Suppressor macrophage treated with lipopolysaccharide for 4 hours (primary cell): ENCODE measurements at places on chromosomes 11 and 22.

DNA sequence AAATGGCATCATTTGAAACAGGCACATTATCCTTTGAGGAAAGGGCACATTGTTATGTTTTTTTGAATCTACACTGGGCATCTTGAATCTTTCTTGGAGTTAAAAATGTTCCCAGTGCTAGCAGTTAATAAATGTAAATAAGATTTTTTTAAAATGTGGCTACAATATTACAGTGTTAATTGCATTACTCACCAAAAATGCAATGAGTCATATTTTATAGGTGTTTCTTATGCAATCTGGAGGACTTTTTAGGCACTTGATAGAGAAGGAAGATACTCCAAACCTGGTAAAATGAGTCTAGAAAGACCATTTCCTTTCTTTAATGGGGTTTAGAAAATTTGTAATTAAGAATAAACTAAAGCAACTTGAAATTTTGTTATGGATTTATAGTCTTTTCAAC is 238.0 kb downstream of the METTL15 start:
- DNase-seq: no peak

DNA sequence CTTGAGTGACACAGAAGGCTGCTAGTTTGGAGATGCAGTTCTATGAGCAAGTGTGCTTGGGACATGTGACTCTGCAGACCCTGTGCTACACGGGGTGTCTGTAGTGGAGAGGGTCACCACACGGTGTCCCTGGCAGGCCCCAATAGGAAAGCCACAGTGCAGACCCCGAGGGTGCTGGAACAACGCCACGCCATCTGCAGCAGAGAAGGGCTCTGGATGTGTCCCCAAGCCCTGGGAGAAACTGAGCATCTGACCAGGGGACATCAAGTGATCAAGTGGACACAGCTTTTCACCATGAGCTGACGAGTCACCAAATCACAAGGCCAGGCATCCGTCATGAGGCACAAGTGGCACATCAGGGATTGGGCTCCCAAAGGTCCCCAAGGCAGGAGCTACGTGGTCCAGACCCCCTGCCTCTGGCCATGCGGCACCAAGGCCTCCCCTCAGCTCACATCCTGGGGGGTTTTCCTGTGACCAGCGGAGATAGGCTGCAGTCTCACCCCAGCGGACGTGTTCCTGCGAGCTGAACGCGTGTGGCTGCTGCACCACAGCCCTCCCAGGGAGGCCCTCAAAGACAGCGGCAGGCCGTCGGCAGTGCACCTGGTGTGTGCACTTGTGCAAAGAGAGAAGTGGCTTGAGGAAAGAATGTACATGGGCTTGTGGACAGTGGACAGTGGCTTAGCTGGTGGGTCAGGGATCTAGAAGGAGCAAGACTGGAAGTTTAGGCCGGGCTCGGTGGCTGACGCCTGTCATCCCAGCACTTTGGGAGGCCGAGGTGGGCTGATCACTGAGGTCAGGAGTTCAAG is 96.7 kb downstream of the RPS6KA4 start:
- peak; percentile 24 for DNase-seq

DNA sequence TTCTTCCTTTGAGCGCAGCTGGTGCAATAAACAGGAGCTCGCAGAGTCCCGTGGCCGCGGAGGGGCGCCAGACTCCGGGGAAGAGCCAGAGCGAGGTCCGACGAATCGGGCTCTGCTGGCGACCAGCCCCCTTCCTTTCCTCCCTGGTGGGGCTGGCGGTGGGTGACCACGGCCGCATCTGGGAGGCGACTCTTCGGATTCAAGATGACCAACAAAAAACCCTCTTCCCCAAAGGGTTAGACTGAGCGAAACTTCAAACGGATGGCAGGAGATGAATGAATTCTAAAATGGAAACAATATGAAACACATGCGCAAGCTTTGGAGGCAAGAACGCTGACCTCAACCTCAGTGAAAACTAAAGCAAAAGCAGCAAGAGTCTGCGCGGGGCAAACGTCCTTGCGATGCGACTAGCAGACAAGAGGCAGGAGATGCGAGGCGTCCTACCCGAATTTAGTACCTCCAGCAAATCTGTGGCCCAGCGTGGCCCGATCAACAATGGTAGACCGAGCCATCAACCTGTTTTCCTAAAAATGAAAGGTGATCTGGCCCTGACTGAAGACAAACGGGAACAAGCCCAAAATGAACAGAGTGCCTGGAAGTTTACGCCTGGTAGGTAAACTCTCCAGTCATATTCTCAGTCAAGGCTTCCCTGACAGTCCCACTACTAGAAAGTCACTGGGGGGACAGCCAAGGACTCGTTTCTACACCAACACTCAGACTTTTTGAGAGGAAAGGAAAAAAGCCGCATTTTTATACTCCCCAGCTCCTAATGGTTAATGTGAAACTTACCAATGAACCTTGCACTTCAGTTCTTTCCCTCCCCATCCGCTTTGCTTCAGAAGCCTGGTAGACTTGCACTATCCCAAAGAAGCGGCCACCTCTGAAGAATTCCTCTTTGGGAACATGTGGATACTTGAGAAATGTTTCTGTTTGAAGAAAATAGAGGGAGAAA is 11.6 kb downstream of the MMP3 start:
- DNase-seq: peak; percentile 31

- no peak for DNase-seq
Measured at GRCh38 chr11:10268746-10269488, 25.1 kb downstream of the SBF2 start.

GRCh38 chr11:110631551-110631950 is 80.7 kb downstream of the ARHGAP20 start:
- no peak for DNase-seq

- DNase-seq: peak; percentile 78
Measured at GRCh38 chr11:57787920-57788702, 26.5 kb downstream of the CTNND1 start.

GRCh38 chr11:102006835-102007566 is 40.2 kb upstream of the CFAP300 start:
- no peak for DNase-seq

DNA sequence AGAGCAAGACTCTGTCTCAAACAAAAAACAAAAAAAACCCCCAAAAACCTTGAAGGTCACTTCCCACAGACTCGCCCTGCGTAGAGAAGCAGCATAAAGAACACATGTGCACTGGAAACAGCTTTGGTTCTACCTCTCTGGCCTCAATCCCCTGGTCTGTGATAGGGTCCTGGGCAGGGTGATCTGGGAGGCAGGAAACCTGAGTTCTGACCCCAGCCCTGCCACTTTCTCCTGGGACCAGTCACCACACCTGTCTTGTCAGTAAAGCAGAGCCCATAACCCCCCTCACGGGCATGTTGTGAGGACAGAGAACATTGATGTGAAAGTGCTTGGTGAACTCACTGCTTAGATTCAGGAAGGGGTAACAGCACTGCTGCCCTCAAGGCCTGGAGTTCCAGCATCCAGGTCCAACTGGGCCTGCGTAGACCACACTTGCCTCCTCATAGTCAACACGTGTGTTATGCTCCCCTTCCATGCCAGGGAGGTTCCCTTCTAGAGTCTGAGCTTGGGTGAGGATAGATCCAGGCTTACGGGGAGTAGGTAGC is 11.4 kb downstream of the UCP2 start:
- DNase-seq: no peak

- DNase-seq: no peak
Measured at GRCh38 chr11:1171985-1172728, 14.4 kb downstream of the MUC5AC start.

DNA sequence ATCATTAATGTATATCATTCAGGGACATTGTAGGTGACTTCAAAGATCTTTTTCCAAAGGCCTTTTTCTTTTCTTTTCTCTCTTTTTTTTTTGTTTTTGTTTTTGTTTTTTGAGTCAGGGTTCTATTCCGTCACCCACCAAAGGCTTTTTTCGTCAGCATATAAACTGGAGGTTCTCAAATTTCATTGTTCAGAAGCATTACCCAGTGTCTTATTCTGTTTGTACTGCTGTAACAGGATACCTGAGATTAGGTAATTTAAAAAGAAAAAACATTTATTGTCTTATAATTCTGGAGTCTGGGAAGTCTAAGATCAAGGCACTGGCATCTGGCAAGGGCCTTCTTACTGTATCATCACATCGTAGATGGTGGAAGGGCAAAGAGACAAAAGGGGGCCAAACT is 6.4 kb upstream of the SYT9 start:
- DNase-seq: no peak

DNA sequence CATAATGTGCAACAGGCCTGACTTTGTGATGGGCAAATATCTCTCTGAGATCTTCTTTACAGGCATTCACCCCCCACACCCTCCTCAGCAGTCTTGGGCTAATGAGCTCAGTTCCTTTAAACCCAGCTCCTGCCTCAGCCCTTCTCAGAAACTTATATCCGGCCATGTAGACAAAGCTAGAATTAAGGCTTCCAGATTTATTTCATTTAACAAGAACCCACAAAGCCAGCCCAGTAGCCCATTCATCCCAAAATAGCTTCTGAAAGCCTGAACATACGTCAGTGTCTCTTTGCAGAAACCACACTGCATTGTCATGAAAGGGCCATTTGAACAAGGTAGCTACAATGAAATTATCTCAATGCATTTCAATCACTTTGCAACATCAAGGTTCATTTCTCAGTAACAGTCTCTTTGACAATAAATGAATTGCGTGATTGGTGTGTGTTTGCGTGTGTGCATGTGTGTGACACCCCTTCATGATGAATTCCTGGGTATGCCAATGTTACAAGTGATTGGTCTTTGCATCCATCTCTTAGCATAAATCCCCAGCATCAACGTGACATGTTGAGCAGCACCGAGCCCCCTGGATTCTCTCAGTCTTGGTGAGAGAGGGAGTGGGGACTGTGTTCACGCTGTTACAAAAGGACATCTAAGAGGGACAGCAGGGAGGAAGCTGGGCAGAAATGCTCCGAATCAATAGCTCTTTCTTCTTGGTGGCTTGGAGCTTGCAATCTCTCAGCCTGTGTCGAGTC is 299.6 kb downstream of the KIRREL3 start:
- DNase-seq: no peak

- DNase-seq: no peak
Measured at GRCh38 chr11:118047749-118048148, 29.1 kb upstream of the TMPRSS4 start.

GRCh38 chr22:27535452-27535851 is 266.1 kb downstream of the MN1 start:
- DNase-seq: no peak

DNA sequence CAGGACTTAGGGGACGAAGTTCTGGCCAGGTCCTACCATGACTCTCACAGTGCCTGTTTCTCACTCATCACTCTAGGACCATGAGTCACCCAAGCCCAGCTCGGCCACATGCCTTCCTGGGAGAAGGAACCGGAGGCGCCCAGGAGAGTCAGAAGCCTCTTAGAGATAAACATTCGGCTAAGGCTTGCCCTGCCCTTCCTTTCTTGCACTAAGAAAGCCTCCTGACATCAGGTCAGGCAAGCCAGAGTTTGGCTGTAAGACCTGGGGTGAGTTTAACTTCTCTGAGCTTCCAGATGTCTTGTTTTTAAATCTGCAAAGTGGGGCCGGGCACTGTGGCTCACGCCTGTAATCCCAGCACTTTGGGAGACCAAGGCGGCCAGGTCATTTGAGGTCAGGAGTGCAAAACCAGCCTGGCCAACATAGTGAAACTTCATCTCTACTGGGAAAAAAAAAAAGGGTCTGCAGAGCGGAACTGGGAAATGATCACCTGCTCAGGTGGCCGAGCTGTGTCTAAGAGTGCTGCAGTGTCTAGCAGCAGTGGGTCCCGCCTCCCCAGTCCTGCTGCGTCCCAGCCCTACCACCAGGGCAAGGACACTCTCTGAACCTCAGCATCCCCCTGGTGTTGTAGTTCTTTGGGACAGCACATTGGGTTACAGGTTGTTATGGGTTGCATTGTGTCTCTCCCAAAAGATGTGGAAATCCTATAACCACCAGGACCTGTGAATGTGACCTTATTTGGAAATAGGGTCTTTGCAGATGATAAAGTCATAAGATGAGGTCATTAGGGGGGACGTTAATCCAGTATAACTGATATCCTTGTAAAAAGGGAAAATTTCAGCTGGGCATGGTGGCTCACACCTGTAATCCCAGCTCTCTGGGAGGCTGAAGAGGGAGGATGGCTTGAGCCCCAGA is 1.8 kb upstream of the CARS1 start:
- peak; percentile 38 for DNase-seq

- DNase-seq: no peak
Measured at GRCh38 chr11:114668109-114668508, 10.2 kb upstream of the NXPE2 start.

DNA sequence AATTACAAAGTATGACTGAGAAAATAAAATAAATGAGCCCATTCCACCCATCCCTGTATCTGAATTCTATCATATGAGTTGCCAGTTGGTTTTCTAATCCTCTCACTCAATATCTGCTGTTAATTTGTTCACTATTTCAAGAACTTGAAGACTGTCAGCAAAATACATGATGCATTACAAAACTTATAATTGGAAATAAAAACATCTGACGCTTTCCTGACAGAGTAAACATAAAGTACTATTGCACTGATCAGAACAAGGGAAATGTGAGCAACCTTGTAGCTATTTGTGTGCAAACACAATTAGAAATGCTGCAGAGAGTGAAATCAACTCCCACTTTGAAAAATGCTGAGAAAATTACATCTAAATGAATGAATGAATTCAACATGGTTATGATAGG is 97.1 kb downstream of the MPPED2 start:
- DNase-seq: no peak

DNA sequence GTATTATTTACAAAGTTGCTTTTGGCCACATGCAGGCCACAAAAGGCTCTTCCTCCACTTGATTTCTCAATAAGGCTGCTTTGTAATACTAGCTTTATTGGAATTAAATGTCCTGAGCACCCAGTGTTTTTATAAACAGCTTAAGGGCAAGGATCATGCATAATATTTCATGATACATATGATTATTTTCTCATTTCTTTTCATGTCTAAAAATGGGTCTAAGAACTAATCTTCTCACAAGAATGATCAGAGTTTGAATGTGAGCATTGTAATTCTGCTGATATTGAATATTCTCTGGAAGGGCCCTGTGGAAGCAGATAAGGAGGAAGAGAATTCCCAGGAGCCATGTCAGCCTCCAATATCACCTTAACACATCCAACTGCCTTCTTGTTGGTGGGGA is at the start of gene OR52K2:
Gene OR52K2, plus strand, starts transcription at position 301 of the 400 bp plus-strand sequence. Its CDS starts 45 bp downstream, at position 346.
- peak; percentile 11 for DNase-seq

- no peak for DNase-seq
Measured at GRCh38 chr11:120923866-120924508, 99.9 kb upstream of the TBCEL start.

DNA sequence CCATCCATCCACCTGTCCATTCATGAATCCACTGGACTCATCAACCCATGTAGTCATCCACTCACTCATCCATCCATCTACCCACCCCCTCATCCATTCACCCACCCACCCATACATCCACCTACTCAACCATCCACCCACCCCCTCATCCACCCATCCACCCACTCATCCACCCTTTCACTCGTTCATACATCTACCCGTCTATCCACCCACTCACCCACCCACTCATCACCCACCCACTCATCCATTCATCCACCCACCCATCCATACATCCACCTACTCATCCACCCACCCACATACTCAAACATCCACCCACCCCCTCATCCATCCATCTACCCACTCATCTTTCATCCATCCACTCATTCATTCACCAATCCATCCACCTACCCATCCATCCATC is 37.7 kb downstream of the RTL6 start:
- no peak for DNase-seq
